CD4-positive, alpha-beta T cell treated with Interleukin-10 for 1 hour (primary cell): ENCODE measurements at places on chromosomes 3 and 15.

DNA sequence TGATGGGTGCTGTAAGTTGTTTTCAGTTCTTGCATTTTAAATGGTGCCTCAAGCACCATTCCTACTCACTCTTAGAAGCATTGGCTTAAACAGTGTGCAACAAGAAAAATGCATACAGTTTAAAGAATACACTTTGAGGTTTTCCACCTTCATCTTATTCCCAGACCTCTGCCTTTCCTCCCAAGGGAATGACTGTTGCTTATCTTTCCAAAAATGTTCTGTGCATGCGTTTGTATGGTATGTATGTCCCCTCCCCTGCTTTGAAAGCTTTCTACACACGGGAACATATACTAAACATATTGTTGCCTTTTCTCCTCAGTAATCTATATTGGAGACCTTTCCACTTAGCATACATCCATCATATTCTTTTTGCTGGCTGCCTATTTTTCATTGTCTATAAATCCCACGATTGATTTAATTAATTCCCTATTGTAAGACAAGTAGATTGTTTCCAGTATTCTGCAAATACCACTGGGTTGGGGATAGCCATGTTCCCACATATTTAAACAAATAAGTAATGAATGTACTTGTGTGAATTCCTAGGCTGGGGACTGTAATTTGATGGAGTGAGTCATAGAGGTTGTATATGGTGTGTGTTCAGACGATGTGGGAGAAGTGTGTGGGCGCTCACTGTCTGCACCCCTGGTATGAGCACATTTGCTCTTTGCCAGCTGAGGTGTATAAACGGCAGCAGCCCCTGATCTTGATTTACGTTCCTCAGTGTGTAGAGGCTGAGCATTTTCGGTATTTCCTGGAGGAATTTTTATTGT is 5.8 kb downstream of the TRAK1 start:
- no peak for DNase-seq

GRCh38 chr3:55923207-55923606 is 436.1 kb upstream of the WNT5A start:
- DNase-seq, result no peak

GRCh38 chr3:2931265-2931664 is 178.9 kb downstream of the IL5RA start:
- no peak for DNase-seq

DNA sequence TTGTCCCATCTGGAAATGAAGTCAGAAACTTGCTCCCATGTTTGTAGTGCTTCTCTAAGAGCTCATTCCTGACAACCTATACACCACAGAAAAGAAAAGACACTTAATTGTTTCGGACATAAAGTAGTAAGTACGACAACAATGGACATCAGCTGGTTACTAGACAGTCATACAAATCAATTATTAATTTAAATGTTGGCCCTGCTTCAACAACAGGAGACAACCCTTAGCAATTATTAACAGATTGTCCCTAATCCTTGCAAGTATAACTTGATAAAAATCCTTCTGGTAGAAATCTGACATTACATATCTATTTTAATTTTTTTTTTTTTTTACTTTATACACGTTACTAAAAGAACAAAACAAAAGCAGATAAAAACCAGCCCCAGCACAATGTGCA is 29.8 kb downstream of the ERICH6 start:
- DNase-seq, result no peak

GRCh38 chr3:30625541-30626438 is 19.4 kb downstream of the TGFBR2 start:
- DNase-seq, result no peak

GRCh38 chr3:165545059-165545458 is 292.2 kb downstream of the BCHE start:
- no peak for DNase-seq

DNA sequence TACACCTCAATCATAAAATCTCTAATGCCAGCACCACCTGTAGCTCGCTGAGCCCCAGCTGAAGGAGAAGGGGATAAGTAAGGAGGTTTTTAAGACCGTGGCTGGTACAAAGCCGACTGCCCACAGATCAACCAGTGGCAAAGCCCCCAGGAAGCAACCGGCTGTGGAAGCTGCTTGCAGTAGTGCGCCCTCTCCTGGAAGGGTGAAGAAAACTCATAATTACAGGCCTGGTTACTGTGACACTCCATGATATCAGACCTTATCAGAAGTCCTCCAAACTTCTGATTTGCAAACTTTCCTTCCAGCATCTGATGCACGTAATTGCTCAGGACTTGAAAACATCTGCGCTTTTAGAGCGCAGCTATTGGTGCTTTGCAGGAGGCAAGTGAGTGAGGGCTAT is 63.1 kb upstream of the MCTP2 start:
- DNase-seq, result no peak

DNA sequence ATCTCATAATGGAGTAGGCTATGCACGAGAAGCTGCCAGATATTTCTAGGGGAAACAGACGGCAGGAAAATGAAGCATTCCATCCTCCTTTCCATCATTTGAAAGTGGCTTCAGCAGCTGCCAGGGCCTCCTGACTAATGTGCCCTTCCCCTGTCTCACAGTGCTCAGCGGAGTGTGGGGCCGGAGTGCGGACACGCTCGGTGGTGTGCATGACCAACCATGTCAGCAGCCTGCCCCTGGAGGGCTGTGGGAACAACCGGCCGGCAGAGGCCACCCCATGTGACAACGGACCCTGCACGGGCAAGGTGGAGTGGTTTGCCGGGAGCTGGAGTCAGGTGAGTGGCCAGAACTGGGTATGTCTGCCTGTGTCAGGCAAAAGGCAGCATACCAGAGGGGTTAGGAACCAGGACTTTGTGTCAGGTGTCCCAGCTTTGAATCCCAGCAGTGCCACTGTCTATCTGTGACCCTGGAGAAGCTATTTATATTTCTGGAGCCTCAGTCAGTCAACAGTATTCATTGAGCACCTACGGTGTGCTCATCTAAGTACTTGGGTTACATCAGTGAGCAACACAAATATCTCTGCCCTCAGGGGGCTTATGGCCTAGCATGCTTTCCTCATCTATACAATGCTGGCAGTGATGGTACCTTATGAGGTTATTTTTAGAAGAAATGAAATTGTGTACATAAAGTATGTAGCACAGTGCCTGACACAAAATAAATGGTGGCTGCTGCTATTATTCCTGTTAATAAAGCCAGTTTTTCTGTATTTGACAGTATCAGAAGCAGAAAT is 52.4 kb upstream of the NR2E3 start:
- DNase-seq, result no peak

- DNase-seq, result peak; percentile 25
Observed at GRCh38 chr3:189630767-189631372, 319 bp upstream of the TP63 start.

- peak; percentile 55 for DNase-seq
Observed at GRCh38 chr3:66372681-66373350, 128.0 kb downstream of the LRIG1 start.

DNA sequence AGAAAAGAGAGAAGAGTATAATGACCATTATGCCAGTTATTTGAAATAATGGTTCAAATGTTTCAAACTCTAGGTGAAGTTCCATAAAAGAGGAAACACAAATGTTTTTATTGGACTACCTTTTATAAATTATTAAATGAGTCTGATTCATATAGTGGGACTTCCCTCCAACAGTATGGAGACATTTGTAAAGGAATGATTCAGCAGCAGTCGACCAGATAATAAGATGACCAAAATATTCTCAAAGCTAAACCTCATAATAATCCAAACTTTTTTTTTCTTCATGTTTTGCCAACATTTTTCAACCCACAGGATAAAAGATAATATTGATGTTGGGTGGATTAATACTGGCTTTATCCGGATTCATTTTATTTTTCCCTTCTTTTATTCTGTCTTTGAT is 18.8 kb downstream of the TIPARP start:
- no peak for DNase-seq
